ENCODE measurements at places on chromosomes 12 and 14. TPM values are rescaled to one million over a fixed set of nuclear protein-coding genes. Genes with fewer than 3 reads are reported as not detected.

- H3K4me1 ChIP-seq: no peaks in the 10 kb centered on the region
- DNase-seq: no peak
- no peaks in the 10 kb centered on the region for H3K27me3 ChIP-seq
Observed at GRCh38 chr12:20128928-20129327, 239.4 kb upstream of the PDE3A start.

DNA sequence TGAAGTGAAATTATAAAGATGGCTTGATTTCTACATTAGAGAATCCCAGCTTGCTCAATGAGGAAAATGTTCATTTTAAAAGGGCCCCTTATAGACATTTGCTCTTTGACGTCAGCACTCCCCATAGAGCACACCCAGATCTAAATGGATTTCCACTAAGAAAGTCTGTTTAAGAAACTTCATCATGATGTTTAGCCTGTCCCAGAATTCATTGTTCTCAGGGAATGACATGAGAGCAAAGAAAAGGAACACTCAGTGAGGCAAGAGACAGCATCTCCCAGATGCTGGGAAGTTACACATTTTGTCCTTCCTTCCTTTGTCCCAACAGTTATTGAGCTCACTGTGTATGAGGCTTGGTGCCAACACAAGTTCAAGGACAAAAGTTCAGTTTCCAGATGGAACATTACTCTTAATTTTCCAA is 4.9 kb downstream of the PHLDA1 start:
- no peak overlapping the region for H3K4me3 ChIP-seq
- no peaks in the 10 kb centered on the region for H3K36me3 ChIP-seq
- DNase-seq: no peak
- no peak overlapping the region for H3K27ac ChIP-seq
- peaks cover 18% of the 10 kb centered on the region for H3K4me1 ChIP-seq

- no peak overlapping the region for H3K27ac ChIP-seq
- no peak overlapping the region for H3K4me3 ChIP-seq
- no peaks in the 10 kb centered on the region for H3K27me3 ChIP-seq
- H3K36me3 ChIP-seq: no peaks in the 10 kb centered on the region
- no peak for DNase-seq
Observed at GRCh38 chr14:22226381-22226780, 362.6 kb downstream of the DAD1 start.

DNA sequence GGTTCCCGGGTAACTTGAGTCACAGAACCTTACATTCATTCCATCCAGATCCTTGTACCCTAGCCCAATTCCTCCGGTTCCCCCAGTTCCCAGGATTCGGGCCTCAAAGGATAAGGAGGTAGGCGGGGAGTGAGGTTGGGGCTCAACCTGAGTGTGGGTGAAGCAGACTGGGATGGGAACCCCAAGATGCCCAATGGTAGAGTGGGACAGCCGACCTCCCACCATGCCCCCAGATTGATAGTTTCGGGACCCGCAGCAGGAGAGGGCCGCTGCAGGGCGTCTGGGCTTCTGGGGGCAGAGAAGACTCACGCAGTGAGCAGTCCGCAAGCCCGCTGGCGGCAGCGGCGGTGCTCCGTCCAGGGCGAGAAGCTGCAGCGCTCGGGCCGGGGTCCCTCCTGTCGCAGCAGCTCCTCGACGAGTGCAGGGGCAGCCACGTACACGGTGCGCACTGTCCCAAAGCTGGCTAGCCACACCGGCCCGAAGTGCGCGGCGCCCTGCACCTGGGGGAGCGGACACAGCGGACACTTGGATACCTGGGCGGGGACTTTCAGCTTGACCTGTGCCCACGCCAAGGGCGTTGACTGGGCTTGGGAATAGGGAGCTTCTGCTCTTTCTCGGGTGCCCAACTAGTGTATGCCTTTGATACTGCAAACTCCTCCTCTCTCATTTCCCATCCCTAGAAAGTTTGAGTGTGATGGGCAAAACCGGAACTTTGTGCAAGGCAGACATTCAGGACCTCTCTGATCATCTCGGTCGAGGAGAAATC is 997 bp downstream of the CYP27B1 start:
- peaks cover 38% of the 10 kb centered on the region for H3K4me1 ChIP-seq
- H3K36me3 ChIP-seq: no peaks in the 10 kb centered on the region
- no peaks in the 10 kb centered on the region for H3K27me3 ChIP-seq
- peak; percentile 38 for DNase-seq
- H3K4me3 ChIP-seq: peak overlapping the region; percentile 16
- H3K27ac ChIP-seq: no peak overlapping the region

DNA sequence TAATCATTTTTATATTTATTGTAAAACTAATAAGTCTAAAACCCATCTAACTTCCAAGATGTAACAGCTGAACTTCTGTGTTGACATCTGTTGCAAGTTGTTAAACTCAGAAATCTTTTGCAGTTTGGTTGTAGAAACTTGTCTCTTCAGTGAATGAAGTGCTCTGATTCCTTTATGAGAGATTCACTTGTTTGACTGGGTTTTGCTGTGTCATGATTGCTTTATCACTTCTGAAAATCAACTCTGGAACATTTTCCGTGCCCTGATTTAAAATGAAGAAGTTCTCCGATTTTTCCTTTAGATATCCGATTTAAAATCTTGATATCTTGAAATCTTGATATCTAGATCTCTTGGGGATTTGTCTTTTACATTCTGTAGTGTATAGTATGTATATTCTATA is 65.1 kb downstream of the DIP2B start:
- no peak overlapping the region for H3K4me3 ChIP-seq
- H3K27ac ChIP-seq: no peak overlapping the region

DNA sequence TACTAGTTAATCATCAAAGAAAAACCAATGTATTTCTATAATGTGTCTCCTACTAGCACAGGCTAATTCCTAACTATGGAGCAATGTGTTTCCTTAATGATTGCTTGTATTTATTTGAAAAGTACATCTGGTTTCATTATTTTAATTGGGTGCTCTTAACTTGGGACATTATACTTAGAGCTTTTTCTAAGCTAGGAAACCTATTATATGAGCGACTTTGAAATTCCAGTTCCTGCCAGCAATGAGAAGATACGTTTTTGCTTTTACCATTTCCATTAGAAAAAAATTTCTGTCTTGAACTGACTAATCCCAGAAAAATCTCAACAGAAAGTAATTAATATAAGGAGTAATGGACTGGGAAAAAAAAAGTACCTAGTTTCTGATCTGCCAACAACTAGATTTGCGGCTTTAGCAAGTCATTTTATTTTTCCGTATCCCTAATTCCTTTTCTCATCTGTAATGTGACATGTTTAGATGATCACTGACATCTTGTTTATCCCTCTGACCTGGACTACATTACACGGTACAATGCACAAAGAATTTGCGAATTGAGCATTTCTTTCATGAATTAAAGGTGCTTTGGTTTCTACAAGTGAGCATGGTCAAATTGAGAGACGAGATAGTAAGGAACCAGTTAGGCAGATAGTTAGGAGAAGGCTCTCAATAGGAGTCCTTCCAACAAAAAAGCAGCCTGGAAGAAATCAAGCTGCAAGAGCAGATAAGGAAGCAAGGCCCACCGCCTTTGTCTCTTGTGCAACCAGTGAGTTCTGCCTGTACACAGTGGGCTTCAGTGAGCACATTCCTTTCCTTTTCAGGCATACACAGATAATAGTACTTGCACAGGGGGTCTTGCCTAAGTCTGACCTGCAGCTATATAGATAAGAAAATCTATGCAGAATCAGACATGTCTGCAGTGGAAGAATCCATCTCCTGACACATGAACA is 1765.0 kb upstream of the FLRT2 start:
- H3K27ac ChIP-seq: no peak overlapping the region
- H3K4me1 ChIP-seq: no peaks in the 10 kb centered on the region
- H3K36me3 ChIP-seq: no peaks in the 10 kb centered on the region
- H3K27me3 ChIP-seq: no peaks in the 10 kb centered on the region
- DNase-seq: no peak

GRCh38 chr14:102853648-102854047 is 68.8 kb upstream of the AMN start:
- H3K27me3 ChIP-seq: no peaks in the 10 kb centered on the region
- DNase-seq: no peak
- no peak overlapping the region for H3K4me3 ChIP-seq
- H3K36me3 ChIP-seq: no peaks in the 10 kb centered on the region
- peaks cover 15% of the 10 kb centered on the region for H3K4me1 ChIP-seq

- no peak overlapping the region for H3K4me3 ChIP-seq
- H3K4me1 ChIP-seq: peaks cover 29% of the 10 kb centered on the region
- no peak for DNase-seq
- no peak overlapping the region for H3K27ac ChIP-seq
- H3K36me3 ChIP-seq: no peaks in the 10 kb centered on the region
- no peaks in the 10 kb centered on the region for H3K27me3 ChIP-seq
Observed at GRCh38 chr12:26791301-26791791, 41.6 kb downstream of the ITPR2 start.

L3HYPDH gene
- total RNA-seq: 60.0 TPM

KLRB1 gene
- total RNA-seq: 0.26 TPM

DNA sequence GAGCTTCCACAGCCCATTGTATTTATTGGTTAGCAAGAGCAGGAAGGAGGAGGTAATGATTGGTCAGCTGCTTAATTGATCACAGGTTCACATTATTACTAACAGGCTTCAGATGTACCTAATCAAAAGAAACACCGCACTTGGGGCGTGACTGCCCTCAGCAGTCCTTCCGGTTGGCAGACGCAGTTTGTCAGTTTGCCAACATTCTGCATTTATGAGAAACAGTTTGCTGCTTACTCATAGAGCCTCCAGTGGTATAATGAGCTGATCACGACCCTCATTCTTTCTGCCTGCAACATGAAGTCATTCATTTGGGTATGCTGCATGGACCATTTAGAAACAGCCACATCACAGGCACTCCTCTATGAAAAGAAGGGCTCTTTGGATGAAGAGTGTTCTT is 42.5 kb upstream of the PPM1H start:
- no peak overlapping the region for H3K27ac ChIP-seq
- no peaks in the 10 kb centered on the region for H3K27me3 ChIP-seq
- H3K36me3 ChIP-seq: no peaks in the 10 kb centered on the region
- H3K4me3 ChIP-seq: no peak overlapping the region
- H3K4me1 ChIP-seq: no peaks in the 10 kb centered on the region

GRCh38 chr14:65208548-65208947 is 106.2 kb upstream of the MAX start:
- no peaks in the 10 kb centered on the region for H3K36me3 ChIP-seq
- DNase-seq: no peak
- no peak overlapping the region for H3K27ac ChIP-seq
- no peaks in the 10 kb centered on the region for H3K27me3 ChIP-seq

TMEM30B gene
- total RNA-seq: 30.4 TPM

Measured in body of pancreas (tissue), 4 donors.